ENCODE measurements at places on chromosomes 6 and 20.

GRCh38 chr6:52666071-52666470, 4.8 kb upstream of the TMEM14A start:
- no peak for DNase-seq

- DNase-seq, result no peak
Observed at GRCh38 chr20:62830251-62830650, 13.4 kb downstream of the COL9A3 start.

GRCh38 chr6:75219263-75219662, 13.4 kb upstream of the COL12A1 start:
- DNase-seq, result no peak

DNA sequence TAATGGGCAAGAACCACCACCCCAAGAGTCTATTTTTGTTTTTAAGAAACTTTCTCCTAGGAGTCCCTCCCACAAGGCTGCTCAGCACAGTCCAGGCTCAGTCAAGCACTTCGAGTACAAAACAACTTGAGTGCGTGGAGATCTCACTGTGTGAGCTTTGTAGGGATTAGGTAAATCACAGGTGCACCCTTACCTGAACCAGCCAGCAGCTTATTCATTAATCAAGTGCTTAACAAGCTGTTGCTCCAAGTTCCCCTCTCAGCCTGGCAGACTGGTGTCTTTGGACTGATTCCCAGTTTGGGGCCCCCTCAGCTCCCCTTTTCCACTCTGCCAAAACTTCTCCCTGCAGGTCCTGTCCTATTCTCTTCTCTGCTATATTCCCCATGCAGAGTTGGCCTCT, 133.1 kb downstream of the LY86 start:
- no peak for DNase-seq

DNA sequence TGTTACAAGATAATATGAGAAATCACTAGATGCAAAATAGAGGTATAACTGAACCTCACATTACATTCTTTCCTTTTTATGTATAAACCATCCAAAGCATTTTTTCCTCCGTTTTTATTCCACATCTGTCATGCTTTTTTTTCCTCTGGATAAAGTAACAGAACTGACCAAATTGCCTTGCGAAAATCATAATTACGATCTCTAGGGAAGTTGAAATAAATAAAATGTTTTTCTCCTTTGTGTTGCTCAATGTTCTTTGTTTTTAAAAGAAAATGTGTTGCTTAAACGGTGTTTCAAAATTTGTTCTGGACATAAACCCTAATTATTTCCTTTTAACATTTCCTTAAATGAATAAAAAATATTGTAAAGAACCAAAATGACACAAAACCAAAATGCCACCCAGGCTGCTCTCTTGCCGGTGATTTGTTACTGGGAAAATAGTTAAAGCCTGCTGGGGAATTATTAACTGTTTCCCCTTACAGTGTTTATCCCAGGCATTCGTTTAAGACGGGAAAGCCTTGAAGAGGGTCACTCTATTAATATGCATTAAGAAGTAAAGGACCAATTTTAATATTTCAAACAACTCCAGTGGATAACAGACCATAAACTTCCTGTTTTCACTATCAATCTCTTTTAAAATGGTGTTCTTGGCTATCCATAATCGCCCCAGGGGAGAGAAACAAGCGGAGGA, 1.7 kb upstream of the ADGRB3 start:
- no peak for DNase-seq

- no peak for DNase-seq
Observed at GRCh38 chr6:33619166-33619840, 1.8 kb upstream of the ITPR3 start.

DNA sequence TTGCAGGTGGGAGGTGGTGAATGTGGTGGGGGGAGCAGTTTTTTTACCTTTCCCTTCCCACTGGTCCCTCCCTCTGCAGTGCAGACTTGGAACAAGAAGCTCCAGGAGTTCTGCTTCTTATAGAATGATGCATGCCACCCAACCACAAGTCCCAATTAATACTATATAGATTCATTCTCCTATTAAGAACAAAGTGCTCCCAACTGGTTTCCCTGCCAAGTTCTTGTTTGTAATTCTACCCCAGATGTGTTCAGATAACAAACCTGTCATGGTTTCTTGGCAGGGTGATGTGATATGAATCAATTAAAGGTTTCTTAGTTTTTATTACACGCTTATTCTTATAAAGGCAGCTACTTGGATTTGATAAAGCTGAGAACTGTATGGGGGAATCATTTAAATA, 23.9 kb downstream of the HDDC2 start:
- DNase-seq, result peak; percentile 26

All from HT-29 (cell line).